Esophagus mucosa (tissue), 1 donor: ENCODE measurements at places on chromosomes 7 and 10. TPM values are rescaled to one million over a fixed set of nuclear protein-coding genes. Genes with fewer than 3 reads are reported as not detected.
A peak's percentile ranks its signal among the peaks of the same experiment; 100 is the strongest.

- no peak for ATAC-seq
Measured at GRCh38 chr7:50205011-50205410, 99.5 kb upstream of the IKZF1 start.

DNA sequence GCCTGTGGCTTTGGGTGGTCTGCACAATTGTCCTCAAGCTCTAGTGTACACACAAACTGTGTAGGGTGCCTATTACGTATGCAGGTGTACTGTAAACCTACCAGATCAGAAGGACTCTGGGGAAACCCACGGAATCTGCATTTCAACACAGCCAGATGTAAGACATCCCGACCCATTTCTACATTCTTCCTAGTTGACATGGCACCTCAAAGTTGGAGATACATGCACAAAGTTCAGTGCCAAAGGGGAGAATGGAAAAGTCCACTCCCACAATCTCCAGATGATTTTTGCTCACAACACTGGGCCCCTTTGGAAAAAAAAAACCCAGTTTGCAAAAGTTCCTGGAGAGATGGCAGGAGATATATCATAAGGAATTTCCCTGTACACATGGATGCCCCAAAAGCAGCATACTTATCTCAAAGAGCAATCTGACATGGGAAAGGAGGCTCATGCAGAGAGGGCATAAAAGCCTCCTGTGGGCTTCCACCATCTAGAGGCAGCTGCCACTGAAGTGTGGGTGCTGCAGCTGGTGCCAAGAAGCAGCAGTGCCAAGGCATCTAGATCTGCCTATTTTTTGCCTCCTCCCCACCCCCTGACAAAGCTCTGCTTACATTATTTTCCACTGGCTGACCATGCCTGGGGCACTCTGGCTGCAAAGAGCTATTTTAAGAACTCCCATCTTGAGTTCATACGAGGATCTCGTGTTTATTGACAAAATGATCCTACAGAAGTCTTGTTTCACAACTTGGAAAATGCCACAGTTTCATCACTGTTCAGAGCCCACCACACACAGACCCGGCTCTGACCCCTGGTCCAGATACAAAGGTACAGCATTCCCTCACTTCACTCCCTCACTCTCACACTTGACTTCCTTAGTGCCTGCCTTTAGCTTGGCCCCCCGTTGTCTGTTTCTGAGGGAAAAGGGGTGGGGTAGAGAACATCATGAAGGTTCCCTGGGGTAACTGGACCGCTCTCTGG, 12.9 kb downstream of the TECTB start:
- ATAC-seq = no peak

DNA sequence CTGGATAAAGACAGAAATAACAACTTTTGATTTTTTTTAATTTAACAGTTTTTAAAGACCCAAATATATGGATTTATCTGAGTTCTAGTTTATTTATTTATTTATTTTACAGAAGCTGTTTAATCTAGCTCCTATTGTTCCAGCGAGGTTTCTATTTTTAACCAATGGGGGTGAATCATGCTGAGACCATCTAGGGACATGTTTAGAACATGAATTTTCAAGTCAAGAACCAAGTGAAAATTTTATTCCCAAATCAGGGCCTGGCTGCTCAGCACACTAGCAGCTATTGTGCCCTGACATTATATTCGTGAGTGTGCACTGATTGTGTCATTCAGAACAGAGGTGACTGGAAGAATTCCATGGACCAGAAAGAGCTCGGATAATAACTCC, 24.6 kb upstream of the MPP7 start:
- ATAC-seq = peak; percentile 42

GRCh38 chr10:127679642-127680255, 57.2 kb upstream of the FOXI2 start:
- ATAC-seq = no peak

- no peak for ATAC-seq
Measured at GRCh38 chr7:106570948-106571418, 90.0 kb downstream of the CCDC71L start.

Gene ZNF239
- 0.64 TPM for total RNA-seq

Gene BICC1
- 0.32 TPM for total RNA-seq
